ENCODE measurements at places on chromosomes 2 and 18.

- no peak for DNase-seq
These were observed 74.5 kb downstream of the SPATS2L start for GRCh38 chr2:200380833-200381542.

GRCh38 chr2:69086466-69086865, 73.5 kb downstream of the ANTXR1 start:
- DNase-seq = no peak

DNA sequence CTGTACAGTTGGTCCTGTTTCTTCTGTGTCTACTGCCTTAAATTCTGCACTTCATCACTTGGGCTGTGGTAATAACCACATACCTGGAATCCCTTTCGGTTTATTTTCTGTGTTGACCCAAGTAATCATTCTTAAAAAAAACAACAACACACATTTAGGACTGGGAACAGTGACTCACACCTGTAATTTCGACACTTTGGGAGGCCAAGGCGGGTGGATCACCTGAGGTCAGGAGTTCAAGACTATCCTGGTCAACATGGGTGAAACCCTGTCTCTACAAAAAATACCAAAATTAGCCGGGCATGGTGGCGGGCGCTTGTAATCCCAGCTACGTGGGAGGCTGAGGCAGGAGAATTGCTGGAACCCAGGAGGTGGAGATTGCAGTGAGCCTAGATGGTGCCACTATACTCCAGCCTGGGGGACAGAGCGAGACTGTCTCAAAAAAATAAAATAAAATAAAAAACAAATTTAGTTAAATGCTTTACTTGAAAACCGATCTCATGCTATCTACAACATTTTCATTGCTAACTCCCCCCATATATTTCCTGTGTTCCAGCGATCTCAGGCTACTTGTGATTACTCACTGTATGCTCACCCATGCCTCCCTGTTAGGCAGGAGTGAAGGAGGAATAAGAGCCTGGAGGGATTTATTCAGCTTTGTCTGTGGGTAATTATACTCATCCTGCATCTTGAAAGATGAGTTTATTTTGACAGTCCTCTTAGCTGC, 18.2 kb downstream of the ACSL3 start:
- no peak for DNase-seq

DNA sequence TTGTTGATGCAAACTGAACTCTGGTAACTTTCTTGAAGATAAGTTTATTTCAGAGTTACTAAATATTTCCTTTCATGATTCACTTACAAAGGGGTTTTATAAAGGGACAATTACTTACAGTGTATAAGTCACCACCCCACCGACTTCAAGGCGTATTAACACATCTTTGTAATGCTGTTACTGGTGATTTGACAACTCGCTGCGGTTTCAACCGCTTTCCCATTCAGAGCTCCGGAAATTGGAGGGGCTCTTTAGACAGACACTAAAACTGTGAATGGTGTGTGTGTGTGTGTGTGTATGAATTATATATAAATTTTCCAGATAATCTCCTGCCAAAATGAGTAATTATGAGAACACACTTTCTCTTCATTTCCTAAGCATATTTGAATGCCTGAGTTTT, 4.9 kb downstream of the TM4SF20 start:
- DNase-seq = no peak

- DNase-seq = no peak
These were observed 1286.2 kb downstream of the SUCLG1 start for GRCh38 chr2:83172841-83173240.

DNA sequence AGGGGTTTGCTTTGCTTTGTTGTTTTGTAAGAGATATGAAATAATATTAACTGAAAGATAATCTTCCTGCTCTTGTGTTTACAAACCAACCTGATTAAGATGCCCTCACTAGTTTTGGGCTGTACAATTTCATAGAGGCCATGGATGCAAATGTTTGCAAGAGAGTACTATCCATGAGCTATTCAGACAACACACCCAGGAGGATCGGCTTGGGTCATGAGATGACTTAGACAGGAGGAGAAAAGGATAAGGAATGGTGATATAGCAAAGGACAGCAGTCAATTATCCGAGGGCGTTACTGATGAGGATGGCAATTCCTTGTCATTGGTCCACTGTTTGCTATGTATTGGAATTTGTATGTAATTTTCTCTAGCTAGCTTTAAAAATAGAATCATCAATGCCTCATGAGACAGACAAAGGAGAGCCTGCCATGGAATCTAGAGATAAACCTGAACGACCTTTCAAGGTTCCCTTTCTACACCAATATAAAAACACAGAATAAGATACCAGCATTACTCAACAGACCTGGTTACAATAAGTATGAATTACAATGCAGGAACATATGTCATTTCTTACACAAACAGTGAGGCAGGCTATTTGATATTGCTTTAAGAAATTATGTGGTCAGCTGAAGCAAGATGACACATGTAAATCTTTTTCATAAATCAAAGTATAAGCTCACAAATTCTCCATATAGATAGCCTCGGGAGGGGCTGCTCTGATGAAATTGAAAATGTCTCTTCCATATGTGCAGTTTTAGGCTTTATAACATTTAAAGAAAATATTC, 54.4 kb upstream of the SOS1 start:
- DNase-seq = no peak

DNA sequence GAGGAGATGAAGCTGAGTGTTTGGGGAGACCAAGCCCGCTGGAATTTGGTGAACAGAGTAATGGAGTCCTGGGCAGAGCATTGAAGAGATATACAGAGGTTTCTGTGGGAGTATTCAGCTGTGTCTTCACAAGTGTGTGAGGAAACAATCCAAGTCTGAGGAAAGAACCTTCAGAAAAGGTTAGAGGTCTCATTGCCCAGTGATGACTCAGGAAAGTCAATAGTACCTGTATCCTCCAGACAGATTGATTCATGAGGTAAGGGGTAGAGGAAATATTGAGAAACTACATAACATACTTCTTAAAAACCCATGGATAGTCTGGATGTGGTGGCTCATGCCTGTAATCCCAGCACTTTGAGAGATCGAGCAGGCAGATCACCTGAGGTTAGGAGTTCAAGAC, 392.3 kb downstream of the GALNT13 start:
- DNase-seq = no peak

DNA sequence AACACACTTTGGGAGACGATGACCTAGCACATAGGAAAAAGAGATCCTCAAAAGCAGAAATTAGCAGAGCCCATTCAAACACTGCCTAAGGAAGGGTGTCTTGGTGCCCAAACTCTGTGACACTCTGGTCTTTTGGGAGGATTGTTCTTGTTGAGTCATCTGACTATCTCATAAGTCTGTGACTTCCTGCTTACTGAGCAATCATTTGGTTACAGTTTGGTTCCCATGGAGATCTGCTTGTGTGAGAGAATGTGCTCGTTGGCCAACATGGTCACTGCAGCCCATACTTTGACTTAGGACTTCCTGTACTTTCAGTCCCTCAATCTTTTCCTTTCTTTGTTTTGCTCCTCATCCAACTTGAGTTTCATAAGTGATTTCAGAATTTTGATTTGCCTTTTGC, 602.9 kb downstream of the NYAP2 start:
- no peak for DNase-seq

GRCh38 chr2:63581298-63581961, 6.8 kb downstream of the WDPCP start:
- no peak for DNase-seq

- DNase-seq = no peak
These were observed 28.1 kb upstream of the TMEM247 start for GRCh38 chr2:46451131-46451711.

- peak; percentile 80 for DNase-seq
These were observed at the start of gene SYT4 for GRCh38 chr18:43277164-43277600. TSS of gene SYT4 (minus strand) at chr18:43277490. CDS start at chr18:43277281, 209 bp downstream.

DNA sequence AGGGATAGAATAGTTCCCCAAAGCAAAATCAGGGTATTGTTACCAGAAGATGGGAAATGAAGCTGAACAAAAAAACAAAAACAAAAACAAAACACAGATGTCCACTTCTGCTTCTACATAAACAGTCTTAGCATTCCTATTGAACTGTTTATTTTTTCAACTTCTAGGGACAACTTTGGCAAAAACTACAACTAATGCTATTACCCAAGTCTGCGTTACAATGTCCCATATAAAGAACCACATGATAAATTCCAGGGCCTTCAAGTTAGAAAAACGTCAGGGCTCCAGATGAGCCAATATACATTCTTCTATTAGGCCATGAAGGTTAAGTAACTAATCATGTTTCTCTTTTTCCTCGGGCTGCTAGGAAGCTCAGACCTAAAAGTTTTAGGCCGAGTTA, 16.9 kb downstream of the PID1 start:
- no peak for DNase-seq

DNA sequence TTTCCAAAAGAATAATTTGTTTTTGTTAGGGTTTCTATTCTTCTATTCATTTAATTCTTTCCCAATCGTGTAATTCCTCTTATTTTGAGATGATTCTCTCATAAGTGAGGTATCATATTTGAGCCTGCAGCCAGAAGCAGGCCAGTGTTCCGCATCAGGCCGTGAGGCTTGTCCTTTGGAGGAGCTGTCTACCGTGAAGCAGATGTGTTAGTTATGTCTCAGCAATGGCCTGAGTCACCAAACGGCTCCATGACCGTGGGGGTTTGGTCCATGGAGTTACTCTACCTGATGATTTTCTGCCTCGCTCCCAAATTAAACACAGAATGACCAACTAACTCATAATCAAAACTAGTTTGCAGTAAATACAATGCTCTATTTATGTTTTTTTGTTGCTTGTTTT, 64.2 kb upstream of the TMEM87B start:
- DNase-seq = no peak

DNA sequence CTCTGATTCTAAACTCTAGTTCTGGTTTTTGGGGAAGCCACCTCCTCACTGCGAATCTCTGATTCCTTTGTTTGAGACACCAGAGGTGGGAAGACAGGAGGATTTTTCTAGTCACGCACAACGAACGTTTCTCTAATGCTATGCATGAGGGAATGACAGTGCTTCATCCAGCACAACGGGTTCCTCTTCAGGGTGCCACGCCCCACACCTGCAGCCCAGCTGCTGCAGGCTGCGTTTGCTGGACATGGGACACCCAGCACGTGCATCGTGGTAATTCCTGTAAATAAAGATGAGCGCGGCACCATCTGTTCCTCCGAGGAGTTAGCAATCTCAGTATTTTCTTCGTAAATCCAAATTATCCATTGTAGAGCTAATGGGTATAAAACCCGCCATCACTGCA, 37.5 kb upstream of the TPO start:
- peak; percentile 49 for DNase-seq

DNA sequence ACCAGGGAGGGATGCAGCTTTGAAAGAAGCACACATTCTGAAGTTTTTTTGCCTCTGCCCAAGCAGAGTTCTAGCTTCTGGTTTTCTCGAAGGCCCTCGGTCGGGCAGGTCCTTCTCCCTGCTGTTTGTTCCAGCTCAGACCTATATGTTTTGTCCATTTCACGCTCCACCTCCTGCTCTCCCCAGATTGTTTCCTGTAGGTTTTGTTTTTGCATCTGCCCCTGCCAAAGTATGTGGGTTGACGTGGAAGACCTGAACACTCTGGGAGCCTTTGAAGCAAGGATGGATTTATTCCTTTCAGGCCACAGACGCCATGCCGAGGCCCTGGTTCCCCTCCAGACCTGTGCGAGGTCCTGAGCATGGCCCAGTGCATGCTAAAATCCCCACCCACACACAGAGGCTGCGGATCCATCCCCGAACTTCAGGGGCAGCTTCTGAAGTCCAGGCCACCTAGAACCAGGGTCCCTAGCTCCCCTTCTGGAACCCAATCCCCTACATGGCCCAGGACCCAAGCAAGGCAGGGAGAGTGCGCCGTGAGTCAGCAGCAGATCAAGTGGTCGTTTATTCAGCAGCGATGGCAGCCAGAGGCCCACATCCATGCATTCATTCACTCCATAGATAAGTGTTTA, 205.4 kb downstream of the KLHL29 start:
- no peak for DNase-seq

- DNase-seq = no peak
These were observed 126.7 kb downstream of the THADA start for GRCh38 chr2:43469094-43469493.

- no peak for DNase-seq
These were observed 1054.5 kb upstream of the FANCL start for GRCh38 chr2:59295524-59296162.

GRCh38 chr2:86603905-86604304, 19.8 kb downstream of the RNF103 start:
- no peak for DNase-seq

GRCh38 chr2:46813020-46813415, 102.6 kb downstream of the MCFD2 start:
- no peak for DNase-seq

DNA sequence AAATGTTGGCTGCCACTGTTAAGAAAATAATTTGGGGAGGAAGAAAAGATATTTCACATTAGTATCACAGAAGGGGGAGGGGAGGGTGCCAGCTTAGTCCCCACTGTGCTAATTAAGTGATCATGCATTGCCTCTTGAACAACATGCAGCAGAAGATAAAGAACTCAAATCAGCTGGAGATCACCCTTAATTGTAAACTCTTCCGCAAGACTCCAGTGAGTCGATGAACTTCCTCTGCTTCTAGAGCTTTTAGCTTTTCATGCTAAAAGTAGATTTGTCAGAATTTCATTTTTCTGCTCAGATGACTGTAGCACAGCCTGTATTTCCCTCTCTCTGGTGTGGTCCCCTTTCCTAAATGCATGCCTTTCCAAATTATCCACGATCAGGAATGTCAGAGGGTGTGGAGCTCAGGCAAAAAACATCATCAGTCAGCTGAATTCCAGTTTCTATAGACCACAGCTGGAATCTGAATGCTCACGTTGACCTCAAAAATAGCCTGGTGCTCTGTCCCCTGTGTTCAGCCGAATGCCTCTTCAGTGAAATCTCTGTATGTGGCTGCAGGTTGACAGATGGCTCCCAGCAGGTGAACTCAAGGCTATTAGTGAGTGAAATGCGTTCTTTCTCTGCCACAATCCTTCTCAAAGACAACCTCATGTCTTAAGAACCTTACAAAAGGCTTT, 156.8 kb upstream of the UNC80 start:
- DNase-seq = peak; percentile 45

DNA sequence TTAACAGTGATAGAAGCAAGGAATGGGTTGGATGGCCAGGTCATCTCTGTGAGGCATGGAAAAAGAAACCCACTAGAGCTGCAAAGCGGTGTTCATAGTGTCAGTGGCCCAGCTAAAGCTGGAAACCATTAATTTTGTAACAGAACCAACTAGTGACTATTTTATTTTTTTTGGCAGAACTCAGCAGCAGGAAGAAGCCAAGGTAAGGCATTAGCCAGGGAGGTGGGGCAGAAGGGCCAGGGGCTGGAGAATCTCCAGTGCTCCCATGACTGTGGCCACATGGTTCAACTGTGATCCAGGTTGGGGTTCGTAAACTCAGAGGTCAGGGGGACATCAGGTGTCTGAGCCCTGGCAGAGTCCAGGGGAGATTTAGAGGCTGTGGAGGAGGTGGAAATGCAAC, 25.9 kb upstream of the YES1 start:
- DNase-seq = no peak

DNA sequence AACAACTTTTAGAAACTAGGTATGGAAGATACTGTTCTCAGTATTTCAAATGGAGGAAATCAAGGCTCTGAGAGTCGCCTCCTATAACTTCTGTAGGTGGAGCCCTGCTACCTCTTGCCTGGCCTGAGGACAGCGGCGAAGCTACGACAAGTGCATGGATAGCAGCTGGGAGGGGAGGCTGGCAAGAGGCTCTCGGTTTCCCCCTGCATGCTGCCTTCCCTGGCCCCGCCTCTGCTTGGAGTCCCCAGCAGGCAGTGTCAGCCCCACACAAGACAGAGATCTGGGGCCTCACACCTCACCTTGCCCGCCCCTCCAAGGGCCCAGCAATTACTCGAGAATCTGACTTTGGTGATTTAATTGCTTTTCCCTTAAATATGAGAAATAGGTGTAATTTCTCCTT, 107.6 kb upstream of the POU3F3 start:
- no peak for DNase-seq

Data from NCI-H2171 (cell line).